ENCODE measurements at places on chromosomes 5 and 9. TPM values are rescaled to one million over a fixed set of nuclear protein-coding genes. Genes with fewer than 3 reads are reported as not detected.

ITGA2 gene
- total RNA-seq, result 1.7 TPM

DOLPP1 gene
- 22.3 TPM for total RNA-seq

COL15A1 gene
- total RNA-seq, result 0.19 TPM

PAEP gene
- not detected for total RNA-seq

TAF11L12 gene
- not detected for total RNA-seq
